ENCODE measurements at places on chromosomes 5 and 9.

DNA sequence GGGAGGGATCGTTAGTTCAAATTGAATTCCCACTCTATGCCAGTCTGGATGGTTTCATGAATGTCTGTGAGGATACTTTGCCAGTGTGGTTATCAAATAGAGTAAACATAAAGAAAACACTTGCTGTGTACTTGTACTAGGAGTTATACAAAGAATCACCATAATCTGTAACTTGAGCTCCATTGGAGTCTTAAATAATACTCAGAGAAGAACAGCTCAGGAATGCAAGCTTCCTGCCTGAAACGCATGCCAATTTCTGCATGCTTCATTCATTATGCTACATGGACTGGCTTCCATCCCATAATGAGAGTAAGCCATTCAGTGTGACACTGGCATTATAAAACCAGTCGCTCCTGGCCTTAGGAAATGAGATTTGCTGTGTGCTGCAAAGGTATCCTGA is 351.4 kb downstream of the SEMA5A start:
- no peak for DNase-seq

GRCh38 chr5:149901511-149901910 is 43.1 kb downstream of the PDE6A start:
- no peak for DNase-seq

- no peak for DNase-seq
Measured at GRCh38 chr5:171541341-171541776, 121.9 kb downstream of the FGF18 start.

GRCh38 chr5:38724301-38725030 is 121.3 kb upstream of the OSMR start:
- no peak for DNase-seq

- no peak for DNase-seq
Measured at GRCh38 chr9:138101444-138102234, 224.1 kb downstream of the CACNA1B start.

DNA sequence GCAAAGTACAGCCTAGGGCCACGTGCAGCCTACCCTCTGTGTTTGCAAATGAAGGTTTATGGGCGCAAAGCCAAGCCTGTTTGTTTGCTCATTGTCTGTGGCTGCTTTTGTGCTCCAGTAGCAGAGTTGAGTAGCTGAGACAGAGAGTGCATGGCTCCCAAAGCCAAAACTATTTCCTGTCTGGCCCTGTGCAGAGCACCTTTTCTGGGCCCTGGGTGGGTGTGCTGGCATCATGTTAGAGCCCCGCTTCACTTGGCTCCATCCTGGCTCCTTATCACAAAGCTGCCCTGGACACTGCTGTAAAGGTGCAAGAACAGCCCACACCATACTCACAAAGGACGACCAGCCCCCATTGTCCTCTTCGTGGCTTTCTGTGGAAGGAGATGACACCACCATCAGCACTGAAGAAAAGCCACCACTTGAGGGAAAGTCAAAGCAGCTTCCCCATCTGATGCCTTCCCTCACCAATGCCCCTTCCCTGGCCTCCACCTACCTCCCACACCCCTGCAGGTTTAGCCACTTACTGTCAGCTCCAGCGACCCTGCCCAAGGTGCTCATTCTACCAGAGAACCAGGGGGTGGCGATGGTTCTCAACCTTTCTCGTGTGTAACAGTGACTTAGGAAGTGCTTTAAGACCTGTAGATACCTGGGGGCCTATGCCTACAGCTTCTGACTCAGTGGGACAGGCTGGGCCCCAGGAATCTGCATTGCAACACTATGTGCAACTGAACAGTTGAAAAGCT is 23.4 kb downstream of the LCP2 start:
- peak; percentile 39 for DNase-seq

- DNase-seq = no peak
Measured at GRCh38 chr9:26216702-26217101, 538.5 kb upstream of the TUSC1 start.

DNA sequence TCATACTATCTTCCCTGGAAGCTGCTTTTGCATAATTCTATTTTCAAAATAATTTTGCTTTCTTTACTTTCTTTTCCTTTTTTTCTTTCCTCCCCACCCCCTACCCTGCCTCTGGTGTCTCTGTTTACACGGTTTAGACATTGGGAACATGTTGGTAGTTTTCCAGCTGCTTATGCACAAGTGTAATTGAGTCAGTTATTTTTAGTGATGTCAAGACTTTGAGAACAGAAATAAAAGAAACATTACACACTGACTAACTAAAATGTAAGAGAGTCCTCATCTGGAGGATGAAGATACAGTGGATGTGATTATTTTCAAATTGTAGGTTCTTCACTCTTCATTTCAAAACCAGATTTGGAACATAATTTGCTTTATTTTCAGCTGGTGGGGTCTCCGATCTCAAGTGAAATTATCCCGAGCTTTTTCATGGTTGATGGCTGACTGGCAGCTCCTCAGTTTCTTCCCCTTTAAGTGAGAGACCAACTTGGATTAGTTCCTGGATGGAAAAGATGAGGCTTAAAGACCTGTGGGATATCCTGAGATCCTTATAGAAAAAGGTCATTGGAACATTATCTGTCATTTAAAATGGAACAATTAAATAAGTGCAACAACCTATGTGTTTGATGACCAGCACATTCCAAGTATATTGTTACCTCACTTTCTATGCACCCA is 154.4 kb upstream of the ZNF462 start:
- DNase-seq = no peak

DNA sequence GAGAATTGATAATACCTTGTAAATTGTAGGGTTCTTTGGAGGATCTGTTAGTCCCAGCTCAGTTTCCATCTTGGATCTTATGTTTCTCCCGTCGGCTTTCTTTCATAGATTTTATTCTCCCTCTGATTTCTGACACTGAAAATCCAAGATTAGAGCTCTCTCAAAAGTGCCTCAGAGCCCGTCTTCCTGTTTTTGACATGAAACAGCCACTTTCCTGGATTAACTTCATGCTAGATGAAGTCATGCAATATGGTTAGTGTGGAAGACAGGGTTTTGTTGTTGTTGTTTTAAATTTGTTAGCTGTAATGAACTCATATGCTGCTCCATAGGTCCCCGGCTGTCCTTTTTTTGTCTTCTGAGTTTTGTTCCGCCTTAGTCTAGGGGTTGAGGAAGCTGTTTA is 51.6 kb upstream of the ZFR start:
- DNase-seq = no peak

GRCh38 chr5:65932676-65933075 is 6.3 kb downstream of the ERBIN start:
- no peak for DNase-seq

GRCh38 chr9:6460189-6460768 is 47.3 kb downstream of the UHRF2 start:
- DNase-seq = no peak

DNA sequence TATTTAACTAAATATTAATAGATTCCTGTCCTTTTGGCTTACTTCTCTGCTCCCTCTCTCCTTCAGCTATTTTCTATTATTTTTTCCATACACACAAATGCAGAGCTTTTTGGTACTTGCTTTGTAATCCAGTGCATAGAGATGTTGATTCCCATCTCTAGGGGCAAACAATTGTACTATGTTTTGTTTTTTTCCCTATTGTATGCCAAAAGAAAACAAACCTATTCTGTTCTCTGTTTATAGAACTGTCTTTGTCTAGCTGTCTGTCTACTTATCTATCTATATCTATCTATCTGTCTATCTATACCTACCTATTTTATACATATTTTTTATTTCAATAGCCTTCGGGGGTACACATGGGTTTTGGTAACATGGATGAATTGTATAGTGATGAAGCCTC is 121.6 kb upstream of the LIFR start:
- DNase-seq = no peak

GRCh38 chr9:129936222-129936621 is 101.0 kb downstream of the USP20 start:
- no peak for DNase-seq

- DNase-seq = no peak
Measured at GRCh38 chr5:131959906-131960305, 14.4 kb upstream of the MEIKIN start.

- DNase-seq = no peak
Measured at GRCh38 chr5:128290152-128290858, 206.7 kb downstream of the SLC12A2 start.

DNA sequence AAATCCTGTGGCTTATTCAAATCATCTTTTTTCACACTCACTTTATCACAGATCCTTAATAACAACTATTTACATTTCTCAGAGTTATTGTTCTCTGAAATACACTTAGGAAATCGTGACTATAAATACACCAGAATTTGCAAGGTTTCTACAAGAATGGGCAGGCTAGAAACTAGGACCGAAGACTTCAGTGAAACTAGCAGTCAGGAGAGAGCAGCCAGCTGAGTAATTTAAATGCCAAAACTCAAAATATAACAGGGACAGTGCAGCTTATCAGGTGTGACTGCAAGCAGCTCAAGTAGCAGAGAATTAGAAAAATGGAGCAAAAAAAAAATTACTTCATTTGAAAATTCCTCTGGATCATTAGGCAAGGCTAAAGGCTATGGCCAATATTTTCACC is 719.3 kb upstream of the ZNF608 start:
- no peak for DNase-seq

DNA sequence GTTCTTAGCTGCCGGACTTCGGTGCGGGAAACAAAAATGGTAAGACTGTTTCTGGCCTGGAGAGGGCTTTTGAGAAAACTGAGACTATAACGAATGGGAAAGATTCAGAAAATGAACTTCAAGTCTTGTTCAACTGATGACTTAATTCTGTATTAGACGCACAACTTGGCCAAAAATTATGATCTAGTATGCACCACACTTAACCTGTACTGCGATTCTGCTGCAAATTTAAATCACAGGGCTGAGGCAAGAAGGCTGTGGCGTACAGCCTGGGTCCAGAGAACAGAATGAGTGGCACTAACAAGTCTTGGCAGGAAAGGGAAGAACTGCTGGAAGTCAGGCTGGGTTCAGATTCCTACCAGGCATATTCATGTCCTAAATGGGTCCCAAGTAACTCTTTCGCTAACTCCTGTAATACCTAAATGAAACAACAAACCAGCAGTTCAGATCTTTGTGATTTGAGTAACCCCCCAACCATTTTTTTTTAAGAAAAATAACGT is 781 bp upstream of the COL23A1 start:
- DNase-seq = no peak

DNA sequence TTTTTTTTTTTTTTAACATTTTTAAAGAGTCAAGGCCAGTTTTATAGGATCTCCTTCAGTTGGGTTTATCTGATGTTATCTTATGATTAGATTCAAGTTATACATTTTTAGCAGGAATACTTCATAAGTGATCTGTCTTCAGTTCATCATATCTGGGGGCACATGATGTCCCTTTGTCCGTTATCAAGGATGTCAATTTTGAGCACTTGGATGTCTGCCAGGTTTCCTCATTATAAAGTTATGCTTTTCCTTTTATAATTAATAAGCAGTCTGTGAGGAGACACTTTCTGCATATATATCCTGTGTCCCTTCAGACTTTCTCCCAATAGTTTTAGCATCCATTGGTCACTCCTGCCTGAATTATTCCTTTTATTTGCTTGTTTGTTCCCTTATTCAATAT is 11.8 kb downstream of the HDHD3 start:
- no peak for DNase-seq

- no peak for DNase-seq
Measured at GRCh38 chr5:120091376-120091948, 372.6 kb upstream of the PRR16 start.

GRCh38 chr9:134054891-134055811 is 12.7 kb downstream of the BRD3 start:
- no peak for DNase-seq

GRCh38 chr5:172571413-172571812 is 69.7 kb upstream of the NEURL1B start:
- no peak for DNase-seq

- no peak for DNase-seq
Measured at GRCh38 chr5:105794578-105794977, 1876.2 kb downstream of the EFNA5 start.

DNA sequence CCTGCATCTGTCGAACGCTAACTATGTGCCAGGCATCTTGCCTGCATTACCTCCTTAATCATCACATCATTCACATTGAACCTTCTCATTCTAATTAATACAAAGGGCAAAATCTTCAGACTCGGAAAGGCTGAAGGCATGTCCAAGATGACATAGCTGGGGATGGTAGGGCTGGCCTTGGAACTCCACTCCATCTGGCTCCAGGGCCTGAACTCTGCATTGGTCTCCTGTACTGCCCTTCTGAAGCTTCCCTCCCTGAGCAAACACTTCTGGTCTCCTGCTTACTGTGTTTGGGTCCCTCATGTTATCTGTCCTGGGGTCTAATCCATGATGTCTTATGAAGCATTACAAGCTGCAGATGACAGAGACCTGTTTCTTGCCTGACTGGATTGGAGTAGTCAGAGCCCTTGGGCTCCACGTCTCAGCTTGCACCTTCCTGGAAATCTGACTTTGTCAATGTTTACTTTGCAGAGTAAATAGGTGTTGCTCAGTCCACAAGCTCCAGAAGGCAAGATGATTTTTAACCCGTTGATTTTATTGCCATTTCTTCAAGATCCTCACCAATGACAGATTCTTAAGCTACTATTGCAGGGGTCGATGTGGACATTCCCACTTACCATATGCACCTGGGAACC is 106.1 kb downstream of the GALNT10 start:
- DNase-seq = no peak

DNA sequence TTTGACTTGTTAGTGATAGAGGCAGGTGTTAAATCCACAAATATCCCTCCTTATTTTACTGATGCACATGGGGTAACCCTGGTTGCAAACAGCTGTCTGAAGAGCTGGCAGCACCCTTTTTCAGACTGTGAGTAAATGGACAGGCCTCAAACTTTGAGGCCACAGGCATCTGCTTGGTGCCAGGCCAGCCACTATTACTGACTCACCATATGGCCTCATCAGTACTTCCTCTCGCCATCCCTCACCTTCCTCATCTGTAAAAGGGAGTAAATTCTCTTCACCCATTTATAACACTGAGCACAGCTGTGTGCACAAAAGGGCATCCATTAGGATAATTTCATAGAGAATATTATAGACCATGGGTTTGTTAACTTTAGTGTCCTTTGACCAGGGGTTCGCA is 11.9 kb upstream of the TNIP1 start:
- no peak for DNase-seq

DNA sequence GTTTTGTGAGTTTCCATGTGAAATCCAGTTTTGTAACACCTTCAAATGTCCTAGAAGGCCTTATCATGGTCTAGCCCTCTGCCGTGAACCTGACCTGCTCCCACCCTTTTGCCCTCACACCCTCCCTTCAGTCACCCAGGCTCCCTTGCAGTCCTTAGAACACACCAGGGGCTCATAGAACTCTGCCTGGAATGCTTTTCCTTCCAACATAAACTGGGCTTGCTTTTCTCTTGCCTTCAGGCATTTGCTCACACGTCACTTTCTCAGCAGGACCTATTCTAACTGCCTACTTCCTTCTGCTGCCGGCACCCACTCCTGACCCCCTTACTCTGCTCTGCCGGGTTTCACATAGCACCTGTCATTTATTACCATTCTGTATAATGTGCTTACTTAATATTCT is 111.9 kb downstream of the PDE8B start:
- no peak for DNase-seq

GRCh38 chr5:142925795-142926194 is 155.6 kb downstream of the ARHGAP26 start:
- DNase-seq = no peak

GRCh38 chr5:180491496-180491895 is 2.7 kb upstream of the CNOT6 start:
- no peak for DNase-seq
